ENCODE measurements at places on chromosomes 3 and 15.

GRCh38 chr3:16606398-16606797, 1.2 kb upstream of the DAZL start:
- no peaks in the 10 kb centered on the region for H3K27me3 ChIP-seq
- H3K4me3 ChIP-seq = no peak overlapping the region
- no peaks in the 10 kb centered on the region for H3K4me1 ChIP-seq

- no peaks in the 10 kb centered on the region for H3K36me3 ChIP-seq
- H3K27me3 ChIP-seq = no peaks in the 10 kb centered on the region
- H3K4me3 ChIP-seq = no peak overlapping the region
- H3K4me1 ChIP-seq = peaks cover 2% of the 10 kb centered on the region
- DNase-seq = no peak
- no peak overlapping the region for H3K27ac ChIP-seq
These were observed 78.5 kb upstream of the CHD2 start for GRCh38 chr15:92821491-92822116.

DNA sequence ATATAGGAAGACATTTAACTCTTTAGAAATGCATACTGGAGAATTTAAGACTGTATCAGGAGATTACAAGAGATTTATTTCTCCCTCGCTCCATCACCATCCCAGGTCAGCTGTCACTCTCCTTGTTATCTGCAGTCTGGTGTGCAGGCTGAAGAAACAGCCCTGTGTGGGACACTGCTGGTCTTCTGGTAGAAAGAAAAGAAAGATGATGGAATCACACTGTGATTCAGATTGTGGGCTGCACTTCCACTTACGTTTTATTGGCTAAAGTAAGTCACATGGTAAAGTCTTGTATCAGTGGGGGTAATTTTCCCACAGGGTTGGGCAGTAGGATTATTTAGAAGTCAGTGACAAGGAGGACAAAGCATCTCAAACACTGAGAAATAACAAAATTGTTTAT, 18.1 kb upstream of the ATP1B3 start:
- no peaks in the 10 kb centered on the region for H3K36me3 ChIP-seq
- H3K27ac ChIP-seq = no peak overlapping the region
- H3K4me3 ChIP-seq = no peak overlapping the region
- H3K4me1 ChIP-seq = no peaks in the 10 kb centered on the region

GRCh38 chr3:132134611-132135010, 99.8 kb upstream of the CPNE4 start:
- H3K27me3 ChIP-seq = no peaks in the 10 kb centered on the region
- no peak for DNase-seq
- no peak overlapping the region for H3K27ac ChIP-seq
- no peak overlapping the region for H3K4me3 ChIP-seq

Measured in ovary (tissue), 10 donors.